ENCODE measurements at places on chromosomes 13 and 19.

GRCh38 chr19:14890643-14891379 is 4.9 kb upstream of the OR7A17 start:
- DNase-seq: no peak

- DNase-seq: no peak
Observed at GRCh38 chr13:41658057-41658661, 200.8 kb downstream of the RGCC start.

DNA sequence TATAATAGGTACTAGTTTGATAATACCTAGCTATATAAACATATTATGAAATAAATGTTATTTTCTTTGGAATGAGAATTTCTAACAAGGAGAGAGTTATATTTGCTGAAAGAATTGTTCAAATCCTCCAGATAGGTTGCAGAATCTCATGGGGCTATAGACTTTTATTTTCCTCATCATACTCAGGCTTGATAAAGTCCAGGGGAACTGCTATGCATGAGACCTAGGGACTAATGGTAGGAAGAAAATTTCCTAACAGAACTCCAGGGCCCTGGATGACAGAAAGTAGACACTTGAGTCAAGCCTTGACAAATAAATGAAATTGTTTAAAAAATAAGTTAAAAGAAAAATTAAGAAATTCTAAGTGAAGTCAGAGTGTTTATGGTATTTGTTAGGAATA is 138.5 kb upstream of the DACH1 start:
- DNase-seq: no peak

DNA sequence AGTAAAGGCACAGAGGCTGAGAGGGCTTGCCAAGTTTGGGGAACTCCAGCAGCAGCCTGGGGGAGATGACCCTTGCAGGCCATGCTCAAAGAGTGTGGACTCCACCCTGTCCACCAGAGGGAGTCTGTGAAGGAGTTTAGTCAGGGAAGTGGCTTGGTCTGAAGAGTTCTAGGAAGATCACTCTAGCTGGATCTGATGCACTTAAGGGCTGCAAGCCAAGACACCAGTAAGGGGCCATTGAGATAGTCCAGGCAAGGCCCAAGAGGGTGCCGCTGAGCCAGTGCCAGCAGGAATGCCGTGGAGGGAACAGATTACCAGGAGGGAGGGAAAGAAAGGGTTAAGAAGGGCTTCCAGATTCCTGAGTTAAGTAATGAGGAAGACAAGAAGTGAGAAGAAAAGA is 68.7 kb downstream of the ZAR1L start:
- DNase-seq: peak; percentile 82

- no peak for DNase-seq
Observed at GRCh38 chr13:28328271-28328607, 166.7 kb downstream of the FLT1 start.

Measured in activated CD4-positive, alpha-beta T cell treated with anti-CD3 and anti-CD28 coated beads, Interleukin-2, amount 10 ng/mL, durations not matched to agents 24 days and 14 days (primary cell).